Right ventricle myocardium superior (tissue), 1 donor: ENCODE measurements at places on chromosomes 5 and 9. TPM values are rescaled to one million over a fixed set of nuclear protein-coding genes. Genes with fewer than 3 reads are reported as not detected.

DNA sequence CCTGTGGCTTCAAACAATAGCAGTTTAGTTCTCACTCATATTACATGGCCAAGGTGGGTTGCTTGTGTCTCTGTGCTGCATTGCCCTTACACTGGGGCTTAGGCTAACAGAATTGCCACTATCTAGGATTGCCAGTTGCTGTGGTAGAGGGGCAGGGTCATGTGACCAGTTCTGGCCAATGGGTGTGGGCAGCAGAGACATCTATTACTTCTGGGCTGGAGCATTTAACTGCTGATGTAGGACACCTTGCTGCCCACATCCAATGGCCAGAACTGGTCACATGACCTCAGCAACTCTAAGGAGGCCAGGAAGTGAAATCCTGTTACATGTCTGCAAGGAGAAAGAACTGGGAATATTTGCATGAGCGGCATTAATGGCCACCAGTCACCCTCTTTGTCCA lies 199.3 kb downstream of the C9orf152 start:
- DNase-seq = no peak

DNA sequence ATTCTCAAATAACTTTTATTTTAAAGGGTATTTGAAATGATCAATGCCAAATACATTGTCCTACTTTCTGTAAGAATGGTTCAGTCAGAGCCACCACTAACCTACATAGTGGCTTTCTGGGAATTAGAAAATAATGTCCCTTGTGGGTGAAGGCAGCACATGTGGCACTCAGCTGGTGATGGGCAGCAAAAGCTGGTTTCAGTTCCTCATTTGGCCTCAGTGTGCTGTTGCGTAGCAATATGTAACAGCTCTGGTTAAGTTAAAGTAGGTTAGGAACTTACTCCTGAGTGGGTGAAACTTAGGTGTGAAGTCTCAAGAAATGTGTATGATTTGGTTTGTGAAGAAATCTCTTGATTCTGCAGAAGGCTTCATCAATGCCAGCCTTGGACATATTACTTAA lies 99.6 kb upstream of the SPEF2 start:
- DNase-seq = no peak

RGS7BP gene
- 5.4 TPM for total RNA-seq

GFI1B gene
- total RNA-seq = not detected
